ENCODE measurements at places on chromosomes 3 and 15. TPM values are rescaled to one million over a fixed set of nuclear protein-coding genes. Genes with fewer than 3 reads are reported as not detected.

FEZF2 gene
- total RNA-seq = not detected

FBXW12 gene
- total RNA-seq = not detected

PLXNB1 gene
- total RNA-seq = 23.6 TPM

RYR3 gene
- total RNA-seq = not detected

NR1I2 gene
- 0.13 TPM for total RNA-seq

DLL4 gene
- 0.11 TPM for total RNA-seq

ITPKA gene
- total RNA-seq = 0.26 TPM

RPUSD3 gene
- total RNA-seq = 19.3 TPM

VEPH1 gene
- 55.6 TPM for total RNA-seq

TOP2B gene
- total RNA-seq = 120 TPM

ARHGEF26 gene
- total RNA-seq = 5.2 TPM

DPPA2 gene
- total RNA-seq = not detected

LRTM1 gene
- total RNA-seq = not detected

GALNT15 gene
- total RNA-seq = 26.9 TPM

CIDEC gene
- not detected for total RNA-seq

ZNF619 gene
- 9.7 TPM for total RNA-seq

ROPN1 gene
- 0.22 TPM for total RNA-seq

Data from articular chondrocyte of knee joint (primary cell).